ENCODE measurements at places on chromosomes 11 and 22.

GRCh38 chr11:12876340-12876739 lies 132.8 kb upstream of the RASSF10 start:
- DNase-seq = peak; percentile 72

DNA sequence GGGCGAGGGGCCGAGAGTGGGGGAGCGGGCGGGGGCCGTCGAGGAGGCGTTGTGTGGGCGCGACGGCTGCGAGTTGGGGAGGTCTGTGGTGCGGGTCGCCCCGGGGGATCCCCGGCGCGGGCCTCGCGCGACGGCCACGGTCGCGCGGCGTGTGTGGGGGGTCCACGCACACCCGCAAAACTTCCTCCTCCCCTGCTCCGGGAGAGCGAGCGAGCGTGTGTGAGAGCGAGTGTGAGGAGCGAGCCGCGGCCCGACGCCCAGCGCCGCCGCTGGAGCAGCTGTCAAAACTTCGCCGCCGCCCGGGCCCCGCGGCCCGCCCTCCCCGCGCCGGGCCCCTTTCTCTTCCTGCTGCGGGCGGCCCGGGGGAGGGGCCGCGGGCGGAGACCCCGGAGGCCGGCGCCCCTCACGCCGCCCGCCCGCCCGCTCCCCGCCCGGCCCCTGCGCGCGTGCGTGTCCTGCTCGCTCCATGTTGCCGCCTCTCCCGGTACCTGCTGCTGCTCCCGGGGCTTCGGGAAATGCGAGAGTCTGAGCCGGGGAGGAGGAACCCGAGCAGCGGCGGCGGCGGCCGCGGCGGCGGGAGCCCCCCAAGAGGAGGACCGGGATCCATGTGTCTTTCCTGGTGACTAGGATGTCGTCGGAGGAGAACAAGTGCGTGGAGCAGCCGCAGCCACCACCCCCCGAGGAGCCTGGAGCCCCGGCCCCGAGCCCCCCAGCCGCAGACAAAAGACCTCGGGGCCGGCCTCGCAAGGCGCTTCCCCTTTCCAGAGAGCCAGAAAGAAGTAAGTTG lies 9.0 kb upstream of the CCT8L2 start:
- DNase-seq = no peak

DNA sequence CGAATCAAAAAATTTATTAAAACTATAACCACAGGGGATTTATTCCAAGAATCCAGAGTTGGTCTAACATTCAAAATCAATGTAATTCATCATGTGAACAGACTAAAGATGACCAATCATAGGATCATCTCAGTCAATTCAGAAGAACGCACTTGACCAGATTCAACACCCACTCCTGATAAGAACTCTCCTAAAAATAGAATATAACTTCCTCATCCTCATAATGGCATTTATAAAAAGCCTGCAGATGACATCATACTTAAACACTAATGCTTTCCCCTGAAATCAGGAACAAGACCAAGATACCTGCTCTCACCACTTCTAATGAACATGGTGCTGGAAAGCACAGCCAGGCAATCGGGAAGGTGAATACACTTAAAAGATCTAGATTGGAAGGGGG lies 10.5 kb upstream of the MUC2 start:
- DNase-seq = no peak

GRCh38 chr22:48980918-48981317 lies 846.8 kb downstream of the BRD1 start:
- no peak for DNase-seq

- no peak for DNase-seq
These were observed 35.2 kb upstream of the TRIM29 start for GRCh38 chr11:120173019-120173705.

DNA sequence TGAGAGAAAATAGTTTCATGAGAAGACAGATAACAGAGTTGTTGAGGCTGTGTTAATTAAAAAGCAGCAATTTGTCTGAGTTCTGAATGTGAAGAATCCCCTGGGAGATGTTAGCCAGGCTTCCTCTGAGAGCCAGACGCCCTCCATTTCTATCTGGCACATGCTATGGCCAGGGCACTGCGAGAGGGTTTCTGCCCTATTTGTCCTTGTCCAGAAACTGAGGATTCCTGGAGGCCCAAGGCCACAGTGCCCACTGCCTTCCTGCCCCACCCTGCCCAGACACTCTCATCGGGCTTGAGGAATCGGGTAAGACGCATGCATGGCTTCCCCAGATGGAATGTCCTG lies 484.6 kb downstream of the OPCML start:
- no peak for DNase-seq

- DNase-seq = no peak
These were observed 993.3 kb downstream of the BRD1 start for GRCh38 chr22:48834404-48834803.

DNA sequence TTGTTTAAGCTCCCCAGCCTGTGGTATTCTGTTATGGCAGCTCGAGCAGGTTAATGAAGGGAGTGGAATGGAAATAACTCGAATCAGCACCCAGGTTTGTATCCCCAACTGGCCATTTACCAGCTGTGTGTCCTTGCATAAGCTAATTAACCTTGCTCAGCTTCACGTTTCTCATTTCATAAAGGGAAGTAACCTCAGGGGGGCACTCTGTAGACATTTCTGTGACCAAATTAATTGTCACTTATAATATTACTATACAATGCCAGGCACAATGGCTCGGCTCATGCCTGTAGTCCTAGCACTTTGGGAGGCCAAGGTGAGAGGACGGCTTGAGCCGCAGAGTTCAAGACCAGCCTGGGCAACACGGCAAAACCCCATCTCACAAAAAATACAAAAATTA lies 13.8 kb downstream of the ADA2 start:
- DNase-seq = no peak

GRCh38 chr11:19952116-19952605 lies 208.1 kb downstream of the DBX1 start:
- DNase-seq = no peak

- peak; percentile 13 for DNase-seq
These were observed 60.2 kb downstream of the SLN start for GRCh38 chr11:107651672-107652071.

GRCh38 chr11:92253945-92254344 lies 29.3 kb downstream of the FAT3 start:
- DNase-seq = peak; percentile 61

DNA sequence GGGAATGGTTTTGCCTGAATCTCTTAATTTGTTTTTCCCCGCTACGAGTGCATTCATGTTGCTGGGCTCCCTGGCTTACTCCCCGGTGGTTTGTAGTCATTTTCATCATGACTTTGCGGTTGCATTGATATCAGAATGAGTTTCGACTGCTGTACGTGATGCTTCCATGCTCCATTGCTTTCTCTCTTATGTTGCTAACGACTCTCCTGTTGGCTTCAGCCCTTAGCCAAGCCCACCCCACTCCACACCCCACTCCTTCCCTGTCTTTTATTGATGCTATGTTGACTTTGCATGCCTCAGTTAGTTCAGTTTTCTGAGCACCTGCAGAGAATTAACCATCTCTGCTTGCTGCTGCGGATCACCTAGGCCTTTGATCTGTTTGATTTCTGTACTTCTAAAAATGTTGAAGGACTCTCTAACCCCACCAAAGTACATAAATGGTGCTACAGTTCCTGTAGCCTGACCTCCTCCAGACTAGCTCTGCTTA lies 65.3 kb downstream of the ARFGAP2 start:
- no peak for DNase-seq

DNA sequence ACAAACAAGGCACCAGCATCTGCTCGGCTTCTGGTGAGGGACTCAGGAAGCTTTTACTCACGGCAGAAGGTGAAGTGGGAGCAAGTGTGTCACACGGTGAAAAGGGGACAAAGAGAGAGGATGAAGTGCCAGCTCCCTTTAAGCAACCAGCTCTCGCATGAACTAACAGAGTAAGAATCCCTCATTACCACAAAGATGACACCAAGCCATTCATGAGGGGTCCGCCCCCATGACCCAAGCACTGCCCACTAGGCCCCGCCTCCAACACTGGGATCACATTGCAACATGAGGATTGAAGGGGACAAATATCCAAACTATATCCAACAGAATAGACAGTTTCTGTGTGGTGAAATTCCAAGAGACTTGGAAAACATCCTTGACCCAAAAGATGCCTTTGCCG lies 198.2 kb upstream of the POU2AF2 start:
- no peak for DNase-seq

DNA sequence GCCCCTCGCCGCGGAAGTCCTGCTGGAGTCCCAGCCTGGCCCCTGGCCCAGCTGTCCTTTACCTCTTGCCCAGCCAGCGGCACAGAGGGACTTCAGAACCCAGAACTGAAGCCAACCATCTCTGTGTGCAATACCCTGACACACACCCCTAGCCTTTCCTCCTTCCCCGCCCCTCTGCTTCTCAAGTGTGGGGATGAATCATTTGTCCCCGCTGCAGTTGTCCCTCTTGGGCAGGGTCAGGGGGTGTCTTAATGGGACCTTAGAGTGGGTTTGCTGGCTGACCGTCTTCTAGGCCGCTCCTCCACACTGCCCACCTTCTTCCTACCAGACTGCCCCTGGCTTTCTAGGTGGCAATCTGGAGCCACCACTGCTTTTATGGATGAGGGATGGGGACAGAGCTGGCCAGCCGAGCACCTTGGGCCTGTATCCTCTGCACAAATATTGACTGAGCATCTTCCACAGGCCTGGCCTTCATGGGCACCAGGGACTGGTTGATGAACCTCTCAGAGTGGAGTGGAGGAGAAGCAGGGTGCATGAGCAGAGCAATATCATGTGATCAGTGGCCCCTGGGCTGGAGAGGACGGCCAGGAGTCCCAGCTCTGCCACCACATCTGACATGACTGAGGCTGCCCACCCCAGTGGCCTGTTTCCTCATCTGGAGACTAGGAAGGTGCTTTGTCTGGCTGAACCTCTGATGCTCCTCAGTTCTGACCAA lies 668 bp upstream of the CHST1 start:
- no peak for DNase-seq

DNA sequence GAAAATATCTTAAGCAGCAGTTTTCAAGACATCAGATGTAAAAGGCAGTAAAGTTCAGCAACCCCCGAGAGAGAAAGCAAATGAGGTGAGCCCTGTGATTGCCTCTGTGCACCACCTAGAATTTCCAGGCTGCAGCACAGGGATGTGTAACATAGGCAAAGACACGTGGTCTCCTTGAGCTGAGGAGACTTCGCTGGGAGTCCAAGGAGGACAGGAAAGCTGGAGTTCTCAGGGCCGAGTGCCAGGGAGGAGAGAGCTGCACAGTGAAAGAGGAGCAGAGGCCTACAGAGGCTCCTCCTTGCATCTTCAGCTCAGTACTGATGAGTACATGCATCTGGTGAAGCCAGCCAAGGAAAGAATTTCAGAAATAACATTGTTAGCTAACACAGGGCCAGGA lies 17.6 kb upstream of the TOLLIP start:
- DNase-seq = no peak

DNA sequence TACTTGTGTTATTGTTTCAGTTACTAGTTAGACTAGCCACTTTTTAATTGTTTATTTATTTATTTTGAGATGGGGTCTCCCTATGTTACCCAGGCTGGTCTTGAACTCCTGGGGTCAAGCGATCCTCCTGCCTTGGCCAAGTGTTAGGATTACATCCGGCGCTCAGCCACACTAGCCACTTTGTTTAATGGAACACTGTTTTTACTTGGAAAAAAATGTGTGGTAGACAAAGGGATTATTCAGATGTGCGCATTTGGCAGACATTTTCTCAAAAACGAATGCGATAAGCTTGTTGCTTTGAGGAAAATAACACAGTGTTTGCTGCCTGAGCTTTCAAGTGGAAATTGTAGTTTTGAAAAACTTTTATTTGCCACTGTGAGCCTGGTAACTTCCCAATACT lies 51.0 kb downstream of the CTNND1 start:
- no peak for DNase-seq

DNA sequence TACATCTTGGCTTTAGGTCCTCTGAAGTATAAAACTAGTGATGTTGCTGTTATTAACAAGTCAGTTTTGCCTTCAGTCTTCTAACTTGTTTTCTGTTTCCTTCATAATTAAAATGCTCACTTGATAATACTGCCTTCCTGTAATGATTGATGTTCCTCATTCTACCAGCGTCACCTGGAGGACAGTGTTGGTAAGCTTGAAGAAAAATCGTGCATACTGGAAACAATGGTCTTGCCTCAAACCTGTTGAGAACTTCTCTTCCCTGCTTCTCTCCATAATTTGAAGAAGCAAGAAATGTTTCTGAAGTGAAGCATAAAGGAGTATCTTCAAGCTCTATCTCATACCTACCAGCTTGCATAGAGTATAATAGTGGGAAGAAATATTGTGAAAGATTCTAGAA lies 3.0 kb downstream of the YWHAH start:
- DNase-seq = no peak

DNA sequence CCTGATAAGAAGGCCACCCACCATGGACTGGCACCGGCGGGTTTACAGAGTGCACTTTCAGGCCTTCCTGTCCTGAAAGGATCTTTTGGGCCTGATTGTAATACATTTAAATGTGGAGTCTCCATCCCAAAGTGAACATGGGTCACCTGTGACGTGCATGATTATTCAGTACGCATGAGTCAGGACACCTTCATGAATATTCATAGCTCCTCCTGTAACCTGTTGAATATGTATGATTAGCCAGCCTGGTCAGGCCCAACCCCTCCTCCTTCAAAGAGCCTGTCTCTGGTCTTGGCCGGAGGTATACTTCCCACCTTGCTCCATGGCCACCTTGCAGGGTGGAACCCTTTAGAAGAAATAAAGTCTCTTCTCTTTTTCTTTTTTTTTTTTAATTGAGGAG lies 75.9 kb upstream of the NUP50 start:
- no peak for DNase-seq

- no peak for DNase-seq
These were observed 81.3 kb upstream of the SYT9 start for GRCh38 chr11:7170431-7170830.

- no peak for DNase-seq
These were observed 16.2 kb upstream of the NNMT start for GRCh38 chr11:114279792-114280546.

GRCh38 chr11:32052215-32052614 lies 38.7 kb upstream of the RCN1 start:
- peak; percentile 56 for DNase-seq

DNA sequence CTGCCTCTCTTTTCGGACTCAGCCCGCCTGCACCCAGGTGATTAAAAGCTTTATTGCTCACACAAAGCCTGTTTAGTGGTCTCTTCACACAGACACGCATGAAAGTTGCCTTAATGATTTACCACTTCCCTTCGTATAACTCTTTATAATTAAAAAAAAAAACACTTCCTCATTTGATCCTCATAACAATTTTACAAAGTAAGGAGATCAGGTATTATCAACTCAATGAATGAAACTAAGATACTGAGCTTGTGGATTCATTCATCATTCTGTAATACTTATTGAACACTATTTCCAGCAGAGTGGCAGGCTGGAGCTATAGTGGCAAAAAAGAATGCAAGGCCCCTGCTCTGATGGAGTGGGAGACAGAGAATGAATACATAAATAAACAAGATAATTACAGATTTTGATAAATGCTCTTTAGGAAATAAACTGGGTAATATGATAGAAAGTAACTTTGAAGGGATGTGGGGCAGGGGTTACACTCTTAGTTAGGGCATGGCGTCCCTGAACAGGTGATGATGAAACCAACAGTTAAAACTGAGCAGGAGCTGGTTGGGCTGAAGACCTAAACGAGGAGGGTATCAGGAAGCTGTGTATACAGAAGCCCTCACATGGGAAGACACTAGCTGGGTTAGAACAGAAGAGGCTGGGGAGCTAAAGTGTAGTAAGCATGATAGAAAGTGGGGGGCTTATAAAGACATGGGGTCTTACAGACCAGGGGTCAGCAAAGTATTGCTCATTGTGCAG lies 5.4 kb upstream of the CRTAM start:
- no peak for DNase-seq
